ENCODE measurements at places on chromosomes 7 and 10. TPM values are rescaled to one million over a fixed set of nuclear protein-coding genes. Genes with fewer than 3 reads are reported as not detected.

Gene ASZ1
- total RNA-seq: not detected

Gene CFAP46
- 1.3 TPM for total RNA-seq

Gene TMEM196
- total RNA-seq: not detected

Gene TCAF2
- 8.4 TPM for total RNA-seq

Gene GIMAP5
- 8.1 TPM for total RNA-seq

Gene PLXDC2
- total RNA-seq: under 0.01 TPM

Gene CELF2
- total RNA-seq: 4.5 TPM

Gene OR6B1
- total RNA-seq: not detected

Gene AKR1C8
- total RNA-seq: not detected

Gene TM9SF3
- 174 TPM for total RNA-seq

Gene AGR2
- total RNA-seq: not detected

Gene C7orf25
- 9.4 TPM for total RNA-seq

Gene LRGUK
- 0.76 TPM for total RNA-seq

Gene CYP2C19
- total RNA-seq: not detected

Measured in epithelial cell of umbilical artery (primary cell).